ENCODE measurements at places on chromosomes 4 and X.

DNA sequence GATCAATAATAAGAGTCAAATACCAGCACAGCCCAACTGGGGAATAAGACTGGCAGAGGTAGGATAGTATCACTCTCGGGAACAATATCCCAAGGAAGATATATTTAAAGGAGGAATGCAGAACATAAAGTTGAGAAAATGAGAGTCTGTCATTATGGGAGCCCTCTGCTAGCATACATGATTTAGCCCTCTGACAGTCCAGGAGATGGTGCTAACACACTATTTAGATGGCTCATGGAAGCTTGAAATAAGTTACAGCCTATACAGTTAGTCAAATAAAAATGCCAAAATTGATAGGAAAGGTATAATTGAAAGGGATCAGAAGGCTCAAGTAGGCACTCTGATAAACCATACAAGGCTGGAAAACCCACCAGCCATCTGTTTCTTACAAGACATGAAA, 201.0 kb upstream of the NEIL3 start:
- DNase-seq = no peak

- DNase-seq = no peak
Observed at GRCh38 chr4:69831646-69832325, 28.2 kb downstream of the SULT1E1 start.

DNA sequence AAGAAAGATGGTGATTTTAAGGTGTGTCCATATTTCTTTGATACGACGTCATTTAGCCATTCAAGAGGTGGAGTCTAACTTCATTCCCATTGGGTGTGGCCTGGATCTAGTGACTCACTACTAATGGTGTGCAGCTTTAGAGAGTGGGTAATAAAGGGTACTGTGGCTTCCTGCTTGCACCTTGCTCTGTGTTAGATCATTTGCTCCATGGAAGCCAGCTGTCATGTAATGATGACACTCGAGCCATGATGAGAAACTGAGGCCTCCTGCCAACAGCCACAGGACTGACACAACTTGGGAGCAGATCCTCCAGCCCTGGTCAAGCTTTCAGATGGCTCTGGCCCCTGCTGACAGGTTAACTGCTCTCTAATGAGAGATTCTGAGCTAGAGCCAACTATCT, 82.0 kb downstream of the UNC5C start:
- DNase-seq = no peak

- no peak for DNase-seq
Observed at GRCh38 chr4:10079256-10079655, 37.3 kb downstream of the WDR1 start.

GRCh38 chrX:38839944-38840343, 38.7 kb downstream of the MID1IP1 start:
- no peak for DNase-seq

- no peak for DNase-seq
Observed at GRCh38 chr4:15385928-15386327, 41.9 kb upstream of the C1QTNF7 start.

- no peak for DNase-seq
Observed at GRCh38 chr4:159142681-159143384, 40.0 kb downstream of the RAPGEF2 start.

DNA sequence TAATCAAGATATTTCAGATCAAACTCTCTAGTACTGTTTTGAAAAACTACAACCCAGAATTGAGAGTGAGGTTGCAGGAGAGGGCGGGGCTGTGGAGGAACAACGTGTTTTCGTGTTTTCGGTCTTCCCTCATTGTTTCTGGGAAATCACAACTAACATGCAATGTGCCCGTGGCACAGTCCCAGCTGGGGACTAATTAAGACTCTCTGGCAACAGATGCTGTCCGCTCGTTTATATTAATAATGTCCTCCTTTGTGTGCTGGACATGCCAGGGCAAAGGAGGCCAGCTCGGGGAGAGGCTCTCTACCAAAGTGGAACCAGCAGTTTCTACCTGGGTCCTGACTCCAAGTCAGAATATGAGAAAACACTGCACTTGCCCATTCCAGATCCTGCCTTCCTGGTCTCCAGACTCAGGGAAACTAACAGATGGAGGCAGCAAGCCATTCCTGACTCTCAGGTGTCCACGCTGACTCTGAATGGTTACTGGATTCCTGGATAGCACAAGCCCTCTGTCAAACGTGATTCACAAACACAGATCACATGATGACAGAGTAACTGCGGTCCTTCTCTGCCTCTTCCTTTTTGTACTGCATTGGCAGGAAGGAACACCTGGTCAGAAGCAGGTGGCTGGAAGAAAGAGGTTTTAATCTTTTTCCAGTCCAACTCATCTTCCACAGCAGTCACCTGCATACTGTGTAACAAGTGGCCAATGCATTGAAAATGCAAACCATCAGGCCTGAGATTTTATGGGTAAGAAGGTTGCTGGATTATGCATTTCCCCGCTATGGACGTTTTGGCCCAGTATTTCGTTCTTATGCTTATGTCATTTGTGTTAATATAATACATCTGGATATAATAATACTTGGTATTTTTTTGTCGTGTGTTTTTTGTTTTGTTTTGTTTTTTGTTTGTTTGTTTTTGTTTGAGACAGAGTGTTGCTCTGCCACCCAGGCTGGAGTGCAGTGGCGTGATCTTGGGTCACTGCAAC, 65.0 kb downstream of the COQ2 start:
- no peak for DNase-seq

DNA sequence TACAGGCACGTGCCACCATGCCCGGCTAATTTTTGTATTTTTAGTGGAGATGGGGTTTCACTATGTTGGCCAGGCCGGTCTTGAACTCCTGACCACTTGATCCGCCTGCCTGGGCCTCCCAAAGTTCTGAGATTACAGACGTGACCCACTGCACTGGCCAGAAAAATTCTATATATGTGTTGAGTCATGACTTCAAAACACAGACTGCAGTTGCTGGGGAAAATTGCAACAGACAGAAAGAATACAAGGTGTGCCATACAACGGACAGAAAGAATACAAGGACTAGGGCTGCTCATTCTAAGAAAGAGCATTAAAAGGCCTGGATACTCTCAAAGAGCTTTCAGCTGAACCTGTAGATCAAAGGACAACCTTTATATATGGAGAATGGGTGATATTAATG, 109.6 kb upstream of the ACSL4 start:
- DNase-seq = no peak

DNA sequence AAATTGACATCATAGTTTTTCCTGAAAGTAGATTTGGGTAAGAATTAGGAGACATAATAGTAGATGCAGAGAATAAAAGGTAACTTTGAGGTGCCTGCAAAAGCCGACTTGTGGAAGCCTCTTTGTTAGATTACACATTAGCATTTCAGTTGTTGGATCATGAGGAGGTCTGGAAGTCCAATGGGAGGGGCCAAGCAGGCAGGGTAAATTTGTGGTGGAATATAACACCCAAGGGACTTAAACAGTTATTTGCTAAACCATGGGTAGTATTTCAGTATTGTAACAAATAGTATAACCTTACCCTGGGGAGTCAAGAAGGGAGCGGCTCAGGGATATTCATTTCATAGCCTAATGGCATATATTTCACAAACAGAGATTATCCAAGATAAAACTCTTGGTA, 810.7 kb upstream of the AMOT start:
- peak; percentile 6 for DNase-seq

DNA sequence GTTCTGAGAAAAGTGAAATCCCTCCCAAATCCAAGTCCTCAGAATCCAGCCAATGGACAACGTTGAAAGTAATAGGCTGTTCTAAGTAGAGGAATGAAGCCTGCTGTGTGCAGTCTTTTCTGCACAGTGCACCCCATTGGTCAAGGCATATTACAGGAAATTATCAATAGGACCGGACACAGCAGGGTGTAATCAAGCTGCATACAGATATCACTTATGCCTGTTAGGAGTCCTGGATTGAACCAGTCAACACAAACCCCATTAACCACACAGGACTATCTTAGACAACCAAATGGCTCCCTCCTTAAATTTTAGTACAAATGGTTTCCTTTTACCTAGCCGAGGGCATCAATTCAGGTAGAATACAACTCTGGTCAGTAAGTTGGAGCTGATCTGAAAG, 34.2 kb upstream of the MAGEA8 start:
- DNase-seq = no peak

DNA sequence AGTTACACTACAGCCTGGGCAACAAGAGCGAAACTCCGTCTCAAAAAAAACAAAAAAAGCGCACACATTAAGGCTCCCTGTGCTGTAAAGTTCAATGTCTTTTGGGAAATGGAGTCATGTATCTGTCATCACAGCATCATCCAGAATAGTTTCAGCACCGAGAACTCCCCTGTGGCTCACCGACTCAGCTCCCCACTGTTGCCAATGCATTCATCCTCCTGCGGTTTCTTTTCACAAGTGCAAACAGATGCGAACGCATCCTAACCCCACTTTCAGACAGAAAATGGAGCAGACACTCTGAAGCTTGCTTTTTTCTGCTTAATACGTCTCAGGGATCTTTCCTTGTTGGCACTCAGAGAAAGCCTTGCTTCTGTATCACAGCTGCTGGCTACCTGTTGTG, 13.8 kb upstream of the SH3TC1 start:
- no peak for DNase-seq

DNA sequence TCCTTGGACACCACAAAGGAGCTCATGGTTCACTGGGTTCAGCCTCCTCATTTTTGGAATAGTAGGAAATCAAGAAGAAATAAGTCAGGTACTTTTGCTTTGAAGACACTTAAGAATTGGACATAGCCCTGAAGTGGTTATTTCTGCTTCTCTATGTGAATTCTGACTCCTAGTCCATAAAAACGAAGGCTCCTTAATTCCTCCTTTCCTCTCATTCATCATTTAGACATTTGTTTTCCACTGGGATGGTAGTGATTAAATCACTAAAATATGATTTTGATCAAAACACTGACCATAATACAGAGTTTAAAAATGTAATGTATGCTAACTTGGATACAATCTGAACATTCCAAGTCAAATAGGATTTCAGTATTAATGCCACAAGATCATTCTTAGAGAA, 34.7 kb upstream of the CYP2U1 start:
- no peak for DNase-seq

- no peak for DNase-seq
Observed at GRCh38 chr4:155837203-155837796, 28.8 kb downstream of the ASIC5 start.

GRCh38 chr4:168634276-168634802, 137.5 kb downstream of the PALLD start:
- DNase-seq = peak; percentile 58

DNA sequence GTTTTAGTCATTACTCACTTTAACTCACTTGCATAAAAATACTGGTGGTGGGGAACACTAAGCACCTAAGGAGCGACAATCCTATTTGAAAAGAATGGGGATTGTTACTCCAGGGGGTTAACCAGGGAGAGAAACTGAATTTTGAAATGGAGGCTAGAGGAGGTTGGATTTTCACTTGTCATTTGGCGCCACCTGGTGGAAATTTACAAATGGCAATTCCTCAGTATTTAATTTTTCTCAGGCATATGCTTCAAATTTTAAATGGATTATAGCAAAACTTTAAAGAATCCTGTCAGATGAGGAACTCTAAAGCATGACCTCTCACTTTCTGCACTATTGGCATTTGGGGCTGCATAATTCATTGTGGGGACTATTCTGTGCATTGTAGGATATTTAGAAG, 2.7 kb upstream of the GEMIN8 start:
- peak; percentile 34 for DNase-seq

DNA sequence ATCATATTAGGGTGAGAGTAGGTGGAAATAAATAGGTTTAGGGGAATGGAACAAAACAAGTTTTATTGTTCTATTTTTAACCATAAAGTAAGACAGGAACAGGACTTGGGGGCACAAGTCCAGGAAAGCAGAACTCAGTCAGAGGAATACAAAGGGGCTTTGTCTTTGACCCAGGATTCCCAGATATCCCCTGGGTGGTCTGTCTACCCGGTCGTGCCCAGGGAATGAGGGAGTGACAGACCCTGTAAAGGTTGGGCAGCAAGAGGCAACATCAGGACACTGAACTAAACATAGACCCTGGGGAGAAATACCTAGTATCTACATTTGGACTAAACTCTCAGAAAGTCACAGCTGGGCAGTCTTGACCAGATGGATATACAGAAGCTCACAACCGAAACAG, 50.6 kb downstream of the PTCHD1 start:
- no peak for DNase-seq

- DNase-seq = no peak
Observed at GRCh38 chrX:47229427-47229826, 3.4 kb upstream of the USP11 start.

GRCh38 chr4:23114538-23114937, 421.8 kb downstream of the GBA3 start:
- no peak for DNase-seq

DNA sequence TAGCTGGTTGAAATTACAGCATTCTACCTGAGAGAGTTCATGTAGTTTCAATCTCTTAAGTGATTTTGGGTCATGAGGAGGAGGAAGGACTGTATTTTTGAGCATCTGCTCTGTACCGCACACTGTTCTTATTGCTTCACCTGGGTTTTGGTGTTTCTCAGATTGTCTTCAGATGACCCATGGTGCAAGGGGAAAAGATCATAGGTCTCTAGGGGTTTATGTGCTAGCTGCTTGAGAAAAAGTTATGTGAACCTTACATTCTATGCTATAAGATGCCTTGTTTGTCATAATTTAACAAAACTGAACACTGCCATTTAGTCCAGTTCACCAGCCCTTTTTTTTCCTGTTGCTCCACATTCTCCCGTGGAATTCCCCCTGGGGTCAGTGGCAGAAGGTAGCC, 60.4 kb downstream of the PDK3 start:
- DNase-seq = no peak

DNA sequence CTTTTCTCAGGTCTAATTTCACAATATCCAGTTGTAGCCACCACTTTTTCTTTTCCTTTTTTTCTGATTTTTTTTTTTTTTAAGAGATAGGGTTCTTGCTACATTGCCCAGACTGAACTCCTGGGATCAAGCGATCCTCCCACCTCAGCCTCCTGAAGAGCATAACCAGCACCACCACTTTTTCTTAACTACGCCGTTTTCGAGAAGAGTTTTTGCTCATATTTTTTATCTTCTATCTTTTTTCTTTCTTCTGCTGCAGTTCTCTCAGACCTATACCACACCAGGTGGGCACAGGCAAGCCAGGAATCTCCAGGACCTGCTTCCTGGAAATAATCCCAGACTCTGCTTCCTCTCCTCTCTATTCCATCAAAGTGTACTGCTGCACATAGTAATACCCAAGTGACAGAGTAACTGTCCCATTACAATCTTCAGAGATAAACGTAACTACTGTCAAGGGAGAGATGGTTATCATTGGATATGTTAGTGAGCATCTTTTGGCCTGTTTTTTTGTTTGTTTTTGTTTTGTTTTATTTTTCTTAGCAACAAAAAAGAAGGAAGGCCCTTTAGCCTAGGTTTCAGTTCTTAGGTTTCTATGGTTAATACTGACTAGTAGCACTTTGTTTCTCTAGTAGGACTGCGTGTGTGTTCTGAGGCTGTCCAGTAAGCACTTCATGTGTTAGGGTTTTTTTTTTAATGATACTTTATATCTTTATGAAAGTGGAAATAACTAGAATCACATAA, 59.2 kb upstream of the TXK start:
- DNase-seq = no peak

- DNase-seq = no peak
Observed at GRCh38 chr4:7161721-7162214, 30.6 kb upstream of the SORCS2 start.

GRCh38 chr4:116066711-116067245, 953.4 kb upstream of the NDST4 start:
- no peak for DNase-seq

GRCh38 chr4:182494103-182494502, 250.9 kb downstream of the TENM3 start:
- no peak for DNase-seq

- DNase-seq = no peak
Observed at GRCh38 chr4:186227744-186228513, 622 bp downstream of the KLKB1 start.

Data from HEK293T (cell line).